ENCODE measurements at places on chromosomes 11 and 22. TPM values are rescaled to one million over a fixed set of nuclear protein-coding genes. Genes with fewer than 3 reads are reported as not detected.

Gene MUC5B
- 0.06 TPM for total RNA-seq

Gene LDLRAD3
- total RNA-seq, result 7.1 TPM

Gene PDE3B
- total RNA-seq, result 20.8 TPM

Gene FGF3
- total RNA-seq, result not detected

Gene MUC5AC
- total RNA-seq, result 0.37 TPM

Gene TYR
- total RNA-seq, result not detected

Gene MMP27
- not detected for total RNA-seq

Gene LIPT2
- total RNA-seq, result 1.8 TPM

Gene CENPM
- 12.0 TPM for total RNA-seq

All from left lung (tissue), 14 donors.